ENCODE measurements at places on chromosomes 4 and X. TPM values are rescaled to one million over a fixed set of nuclear protein-coding genes. Genes with fewer than 3 reads are reported as not detected.

The MAGEA2 gene
- total RNA-seq = not detected

DNA sequence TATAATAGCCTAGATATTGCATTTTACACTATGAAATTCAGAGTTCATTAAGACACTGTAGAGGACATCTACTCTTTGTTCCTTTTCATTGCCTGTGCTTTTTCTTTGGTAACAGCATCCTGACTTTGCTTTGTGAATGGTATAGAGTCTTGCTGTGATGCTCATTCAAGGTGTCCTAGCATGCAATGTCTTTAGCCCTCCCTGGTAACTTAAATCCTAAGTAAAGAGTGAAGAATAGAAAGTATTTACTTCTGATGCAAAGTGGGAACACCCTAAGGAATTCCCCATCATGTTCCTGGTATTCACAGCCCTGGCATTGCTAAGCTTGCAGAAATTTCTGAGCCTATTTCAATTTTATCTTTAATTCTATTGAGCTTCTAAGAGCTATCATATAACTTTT is 400.1 kb downstream of the FAT4 start:
- no peak for DNase-seq
- no peaks in the 10 kb centered on the region for H3K36me3 ChIP-seq
- no peaks in the 10 kb centered on the region for H3K4me1 ChIP-seq
- no peaks in the 10 kb centered on the region for H3K27me3 ChIP-seq

The CT47A1 gene
- total RNA-seq = not detected

DNA sequence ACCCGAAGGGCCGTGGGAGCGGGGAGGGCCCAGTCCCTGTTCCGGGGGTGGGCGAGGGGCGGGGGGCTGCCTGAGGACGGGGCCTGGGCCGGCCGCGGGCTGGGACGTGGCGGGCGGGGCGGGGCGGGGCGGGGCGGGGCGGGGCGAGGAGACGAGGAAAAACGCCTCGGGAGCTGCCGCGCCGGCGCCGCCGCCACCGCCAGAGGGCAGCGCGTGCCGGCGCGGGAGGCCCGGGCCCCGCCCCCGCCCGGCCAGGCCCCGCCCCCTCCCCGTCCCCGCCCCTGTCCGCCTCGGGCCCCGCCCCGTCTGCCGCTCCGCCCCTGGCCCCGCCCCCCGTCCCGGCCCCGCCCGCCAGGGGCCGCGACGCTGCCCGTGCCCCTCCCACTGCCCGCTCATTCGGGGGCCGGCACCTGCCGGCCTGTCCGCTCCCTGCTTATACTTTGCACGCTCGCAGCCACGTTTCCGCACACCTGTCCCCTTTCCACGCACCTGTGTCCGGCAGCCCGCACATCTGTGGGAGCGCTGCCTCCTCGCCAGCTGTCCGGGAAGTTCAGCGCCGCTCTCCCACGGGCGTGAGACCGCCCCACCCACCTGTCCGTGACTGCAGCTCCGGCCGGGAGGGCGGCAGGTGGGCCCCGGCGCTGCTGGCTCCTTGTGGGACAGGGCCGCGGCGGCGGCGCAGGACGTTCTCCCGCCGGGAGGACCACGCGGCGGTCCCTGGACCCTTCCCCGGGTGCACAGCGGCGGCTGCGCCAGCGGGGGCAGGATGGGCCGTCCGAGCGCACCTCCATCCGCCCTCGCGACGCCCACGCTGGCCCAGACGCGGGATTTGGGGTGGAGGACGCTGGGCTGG is 1.7 kb upstream of the FGFRL1 start:
- H3K27me3 ChIP-seq = no peaks in the 10 kb centered on the region
- peak overlapping the region; percentile 83 for H3K4me3 ChIP-seq
- no peak for DNase-seq
- H3K27ac ChIP-seq = peak overlapping the region; percentile 87

- no peaks in the 10 kb centered on the region for H3K36me3 ChIP-seq
- no peaks in the 10 kb centered on the region for H3K4me1 ChIP-seq
- DNase-seq = no peak
- no peak overlapping the region for H3K27ac ChIP-seq
Measured at GRCh38 chr4:150250998-150251651, 172.9 kb downstream of the DCLK2 start.

DNA sequence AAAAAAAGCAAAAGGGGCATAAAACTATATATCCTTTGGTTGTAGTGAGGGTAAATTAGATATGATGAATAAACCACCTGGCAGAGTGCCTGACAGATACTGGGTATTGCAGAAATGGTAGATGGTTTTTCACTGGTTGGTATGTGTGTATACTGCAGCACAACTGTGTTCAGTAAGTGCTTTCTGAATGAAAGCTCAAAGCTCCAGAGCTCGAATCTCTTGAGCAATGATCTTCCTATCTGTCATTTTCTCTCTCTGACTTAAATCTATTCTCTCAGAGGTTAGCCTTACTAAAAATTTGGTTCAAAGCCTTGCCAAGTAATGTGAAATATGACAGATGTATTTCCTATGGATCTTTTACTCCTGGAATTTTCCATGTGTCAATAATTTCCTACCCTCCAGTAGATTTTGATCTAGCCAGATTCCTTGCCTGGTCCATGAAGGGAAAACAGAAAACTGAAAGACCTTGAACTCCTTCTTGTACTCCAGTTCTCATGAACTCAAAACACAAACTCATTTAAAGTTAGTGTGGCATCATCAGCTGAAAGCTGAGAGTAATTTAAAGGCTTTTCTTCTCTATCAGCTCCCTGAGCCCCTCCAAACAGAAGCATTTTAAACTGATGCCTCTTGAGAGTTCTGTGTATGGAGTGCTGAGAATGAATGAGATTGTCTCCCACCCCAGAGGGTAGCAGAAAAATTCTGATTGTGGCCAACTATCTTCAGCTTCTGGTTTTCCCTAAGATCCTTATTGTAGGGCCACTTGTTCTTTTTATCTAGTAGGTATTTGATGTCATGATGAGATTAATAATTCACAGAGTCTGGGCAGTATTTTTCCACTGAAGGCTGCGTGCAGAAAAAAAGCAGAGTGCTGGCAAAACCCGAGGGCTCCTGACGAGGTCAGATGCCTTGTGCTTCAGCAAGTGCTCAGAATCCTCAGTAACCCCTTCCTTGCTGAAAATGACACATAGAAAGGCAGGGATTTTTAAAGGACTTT is 363.4 kb upstream of the BOD1L1 start:
- H3K4me3 ChIP-seq = no peak overlapping the region
- no peaks in the 10 kb centered on the region for H3K4me1 ChIP-seq
- DNase-seq = no peak
- H3K36me3 ChIP-seq = no peaks in the 10 kb centered on the region
- H3K27me3 ChIP-seq = no peaks in the 10 kb centered on the region
- H3K27ac ChIP-seq = no peak overlapping the region

GRCh38 chr4:24639714-24640113 is 55.4 kb upstream of the DHX15 start:
- H3K27ac ChIP-seq = no peak overlapping the region
- no peaks in the 10 kb centered on the region for H3K36me3 ChIP-seq
- no peaks in the 10 kb centered on the region for H3K27me3 ChIP-seq
- no peak for DNase-seq
- no peak overlapping the region for H3K4me3 ChIP-seq

DNA sequence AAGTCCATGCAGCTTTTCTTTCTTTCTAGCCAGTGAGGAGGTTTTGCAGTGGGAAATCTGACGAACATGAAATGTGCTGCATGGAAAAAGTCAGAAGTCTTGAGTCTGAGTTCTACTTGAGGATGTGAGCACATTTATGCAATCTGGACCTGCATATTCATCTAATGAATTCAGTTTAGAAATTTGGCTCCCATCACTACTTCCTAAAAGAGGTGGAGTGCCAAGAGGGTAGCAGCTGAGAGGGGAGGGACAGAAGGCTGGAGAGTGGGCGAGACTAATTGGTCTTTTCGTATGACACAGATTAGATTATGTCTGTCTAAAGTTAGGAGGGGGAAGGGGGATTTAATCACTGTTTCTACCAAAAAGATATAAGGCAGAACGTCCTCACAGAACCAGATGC is 535.9 kb downstream of the IQCM start:
- H3K4me1 ChIP-seq = no peaks in the 10 kb centered on the region
- no peaks in the 10 kb centered on the region for H3K27me3 ChIP-seq
- H3K27ac ChIP-seq = no peak overlapping the region
- H3K4me3 ChIP-seq = no peak overlapping the region

The CT45A8 gene
- not detected for total RNA-seq

The C4orf51 gene
- not detected for total RNA-seq

All from vagina (tissue), 2 donors.